Activated CD4-positive, alpha-beta T cell treated with anti-CD3 and anti-CD28 coated beads, Interleukin-2, amount 10 ng/mL, durations not matched to agents 7 days and 5 days (primary cell): ENCODE measurements at places on chromosomes 11 and 22.

DNA sequence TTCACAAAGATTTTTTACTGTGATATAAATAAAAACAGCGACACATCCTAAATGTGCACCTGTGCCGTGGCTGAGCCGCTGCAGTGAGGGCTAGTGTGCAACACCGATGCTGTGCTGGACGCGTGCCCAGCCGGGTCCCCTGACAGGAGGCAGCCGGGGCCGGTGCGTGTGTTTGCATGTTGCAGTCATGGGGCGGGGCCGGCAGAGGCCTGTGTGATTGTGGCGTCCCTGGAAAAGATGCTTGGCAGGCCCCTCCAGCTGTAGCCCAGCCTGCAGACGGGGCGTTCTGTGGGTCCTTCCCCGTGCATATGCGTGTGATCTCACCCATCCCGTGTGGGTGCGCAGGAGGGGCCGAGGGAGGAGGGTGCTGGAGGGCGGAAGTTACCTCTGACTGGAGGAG lies 30.6 kb downstream of the MUC6 start:
- no peak for DNase-seq

- no peak for DNase-seq
Measured at GRCh38 chr11:75240311-75241035, at the start of gene TPBGL. Gene TPBGL (plus strand): TSS chr11:75240774. CDS start chr11:75241050, 276 bp downstream.

DNA sequence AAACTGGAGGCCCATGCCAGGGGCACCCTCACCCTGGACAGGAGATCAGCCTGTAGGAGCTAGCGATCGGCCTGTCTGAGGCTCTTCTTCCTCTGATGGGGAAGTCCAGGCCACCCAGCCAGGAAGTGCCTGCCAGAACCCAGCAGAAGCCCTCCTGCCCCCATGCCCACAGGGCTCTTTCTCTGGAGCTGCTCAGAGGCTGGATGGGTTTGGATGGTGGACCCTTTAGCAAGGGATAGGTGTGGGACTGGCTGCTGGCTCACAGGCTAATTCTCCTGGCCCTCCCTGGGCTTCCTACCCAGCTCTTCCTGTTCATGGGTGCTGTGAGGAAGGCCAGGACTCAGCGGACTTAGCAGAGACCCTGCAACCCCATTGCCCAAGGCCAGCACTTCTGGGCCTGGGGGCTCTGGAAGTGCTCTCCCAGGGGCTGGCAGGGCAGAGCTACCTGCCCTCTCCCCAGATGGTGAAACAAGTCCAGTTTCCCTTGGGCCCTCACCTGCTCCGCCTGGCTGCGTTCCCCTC lies 7.6 kb downstream of the FXYD2 start:
- no peak for DNase-seq

DNA sequence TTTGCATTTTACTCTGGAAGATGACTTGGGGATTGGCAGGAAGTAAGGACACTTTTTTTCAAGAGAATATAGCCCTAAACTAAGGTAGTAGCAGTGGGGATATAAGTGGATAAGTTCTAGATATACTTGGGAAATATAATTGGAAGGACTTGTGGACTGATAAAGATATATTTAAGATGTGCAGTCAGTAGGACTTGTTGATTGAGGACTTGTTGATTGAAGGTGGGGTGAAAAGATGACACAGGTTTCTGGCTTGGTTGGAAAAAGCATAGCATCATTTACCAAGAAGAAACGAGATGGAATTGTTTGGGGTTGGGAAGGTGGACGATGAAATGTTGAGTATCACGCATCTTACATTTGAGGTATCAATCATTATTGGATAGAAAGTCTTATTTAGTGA lies 1.5 kb upstream of the TAF10 start:
- DNase-seq: no peak

DNA sequence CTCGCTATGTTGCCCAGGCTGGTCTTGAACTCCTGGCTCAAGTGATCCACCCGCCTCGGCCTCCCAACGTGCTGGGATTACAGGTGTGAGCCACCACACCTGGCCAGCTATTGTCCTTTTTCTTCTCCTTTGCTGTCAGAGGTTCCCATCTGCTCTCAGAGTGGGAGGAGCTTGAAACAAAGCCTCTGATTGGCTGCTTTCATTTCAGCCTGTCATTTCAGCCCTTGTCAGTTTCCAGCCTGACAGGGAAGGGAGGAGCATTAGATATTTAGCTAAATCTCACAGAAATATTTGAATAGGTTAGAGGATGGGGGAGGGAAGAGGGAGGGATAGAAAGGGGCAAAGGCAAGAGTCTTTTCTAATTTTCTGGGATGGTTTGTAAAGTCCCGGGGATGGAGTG lies 8.7 kb downstream of the SLC22A6 start:
- no peak for DNase-seq

GRCh38 chr11:69209421-69210309 lies 53.9 kb downstream of the SMIM38 start:
- no peak for DNase-seq

GRCh38 chr22:50102946-50103345 lies 13.1 kb downstream of the MOV10L1 start:
- no peak for DNase-seq

DNA sequence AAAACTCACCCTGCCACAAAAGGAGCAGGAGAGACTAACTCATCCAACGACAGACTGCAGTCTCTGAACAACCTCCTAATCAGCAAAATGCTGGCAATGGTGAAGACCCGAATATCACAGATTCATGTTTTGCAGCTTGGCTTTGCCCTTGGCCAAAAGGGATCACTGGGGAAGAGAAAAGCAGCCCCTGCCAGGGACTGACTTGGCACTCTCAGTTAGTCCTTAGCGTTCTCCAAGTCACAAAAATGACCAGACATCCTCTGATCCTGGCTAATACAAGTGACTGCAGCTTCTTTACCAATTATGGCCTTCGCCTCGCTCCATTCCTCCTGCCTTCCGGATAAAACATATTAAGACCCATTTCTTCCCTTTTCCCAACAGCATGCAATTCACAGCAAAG lies 22.4 kb upstream of the CHST1 start:
- DNase-seq: no peak

GRCh38 chr22:45678961-45679912 lies 7.6 kb downstream of the ATXN10 start:
- no peak for DNase-seq

- DNase-seq: no peak
Measured at GRCh38 chr22:46387748-46388147, 52.2 kb downstream of the TRMU start.

- no peak for DNase-seq
Measured at GRCh38 chr22:37880668-37881440, 25.2 kb upstream of the MICALL1 start.

- DNase-seq: no peak
Measured at GRCh38 chr22:25327018-25327755, 107.7 kb downstream of the CRYBB2 start.

DNA sequence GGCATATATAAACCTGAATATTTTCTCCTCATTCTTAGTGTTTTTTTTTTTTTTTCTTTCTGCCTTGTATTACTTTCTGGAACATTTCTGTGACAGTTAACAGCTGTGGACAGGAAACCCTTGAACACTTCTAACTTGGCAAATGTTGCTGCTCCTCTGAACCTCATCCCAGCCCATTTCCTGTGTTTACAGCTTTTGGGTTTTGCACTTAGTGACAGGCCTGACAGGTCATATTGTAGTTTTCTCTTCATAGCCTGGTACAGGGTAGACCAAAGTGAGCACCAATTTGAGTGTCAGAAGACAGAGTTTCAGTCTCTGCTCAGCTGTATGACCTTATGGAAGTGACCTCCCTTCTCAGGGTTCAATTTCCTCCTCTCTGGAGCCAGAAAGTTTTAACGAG lies 91.6 kb downstream of the STIM1 start:
- peak; percentile 84 for DNase-seq

DNA sequence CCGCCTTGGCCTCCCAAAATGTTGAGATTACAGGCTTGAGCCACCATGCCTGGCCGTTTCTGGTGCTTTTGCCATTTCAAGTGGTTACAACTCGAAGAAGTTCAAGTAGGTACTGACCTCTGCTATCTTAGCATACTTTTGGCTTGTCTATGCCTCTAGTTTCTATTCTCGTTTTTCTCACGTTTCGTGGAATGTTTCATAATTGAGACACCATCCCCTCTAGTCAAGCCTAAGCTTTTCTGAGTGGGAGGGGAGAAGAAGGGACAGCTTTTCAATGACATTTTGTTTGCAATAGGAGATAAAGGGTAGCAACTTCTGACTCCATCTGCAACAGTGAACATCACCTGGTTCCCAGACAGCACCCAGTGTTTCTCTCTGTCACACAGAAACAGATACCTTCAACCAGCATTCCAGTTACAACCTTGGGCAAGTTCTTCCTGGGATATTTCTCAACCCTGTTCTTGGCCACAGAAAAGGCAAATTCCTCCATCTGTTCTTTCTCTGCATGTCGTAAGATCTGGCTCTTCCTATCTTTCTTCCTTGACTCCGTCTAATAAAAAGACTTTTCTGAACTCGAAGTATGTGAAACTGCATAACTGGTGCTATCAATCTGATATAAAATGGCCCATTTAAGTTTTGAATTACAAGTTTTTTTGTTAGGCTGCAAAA lies 25.5 kb downstream of the DDI1 start:
- no peak for DNase-seq

- DNase-seq: peak; percentile 8
Measured at GRCh38 chr11:72969894-72970335, 155.7 kb downstream of the ATG16L2 start.

- no peak for DNase-seq
Measured at GRCh38 chr11:36177836-36178235, 111.4 kb downstream of the COMMD9 start.

DNA sequence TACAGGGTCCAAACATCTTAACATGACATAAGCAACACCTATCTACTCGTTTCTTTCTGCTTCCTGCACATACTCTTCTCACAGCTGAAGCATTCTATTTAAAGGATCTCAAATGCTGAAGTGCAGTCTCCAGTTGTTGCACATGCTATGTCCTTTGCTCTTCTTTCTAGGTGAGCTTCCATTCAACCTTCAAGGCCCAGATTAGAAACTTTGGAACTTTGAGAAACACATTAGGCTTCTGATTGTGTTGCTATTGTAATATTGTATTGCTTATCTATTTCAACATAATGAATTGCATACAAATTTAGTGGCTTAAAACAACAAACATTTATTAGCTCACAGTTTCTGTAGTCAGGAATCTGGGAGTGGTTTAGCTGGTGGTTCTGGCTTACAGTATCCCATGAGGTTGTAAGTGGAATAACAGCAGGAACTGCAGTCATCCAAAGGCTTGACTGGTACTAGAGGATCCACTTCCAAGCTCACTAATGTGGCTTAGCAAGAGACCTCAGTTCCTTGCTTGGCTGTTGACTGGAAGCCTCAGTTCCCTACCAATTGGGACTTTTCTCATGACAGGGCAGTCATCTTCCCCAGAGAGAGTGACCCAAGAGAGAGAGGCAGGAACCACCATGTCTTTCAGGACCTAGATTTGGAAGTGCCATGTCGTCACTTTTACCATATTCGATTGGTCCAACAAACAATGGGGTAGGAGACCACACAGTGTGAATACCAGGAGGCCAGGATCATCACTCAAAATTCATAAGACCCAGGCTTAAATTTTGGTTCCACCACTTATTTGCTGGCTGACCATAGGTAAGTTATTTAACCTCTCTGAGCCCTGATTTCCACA lies 27.2 kb upstream of the RASSF10 start:
- DNase-seq: no peak

- DNase-seq: no peak
Measured at GRCh38 chr11:9796266-9796665, 132.4 kb downstream of the SWAP70 start.

- DNase-seq: peak; percentile 12
Measured at GRCh38 chr11:31943056-31943780, 132.1 kb upstream of the PAX6 start.

DNA sequence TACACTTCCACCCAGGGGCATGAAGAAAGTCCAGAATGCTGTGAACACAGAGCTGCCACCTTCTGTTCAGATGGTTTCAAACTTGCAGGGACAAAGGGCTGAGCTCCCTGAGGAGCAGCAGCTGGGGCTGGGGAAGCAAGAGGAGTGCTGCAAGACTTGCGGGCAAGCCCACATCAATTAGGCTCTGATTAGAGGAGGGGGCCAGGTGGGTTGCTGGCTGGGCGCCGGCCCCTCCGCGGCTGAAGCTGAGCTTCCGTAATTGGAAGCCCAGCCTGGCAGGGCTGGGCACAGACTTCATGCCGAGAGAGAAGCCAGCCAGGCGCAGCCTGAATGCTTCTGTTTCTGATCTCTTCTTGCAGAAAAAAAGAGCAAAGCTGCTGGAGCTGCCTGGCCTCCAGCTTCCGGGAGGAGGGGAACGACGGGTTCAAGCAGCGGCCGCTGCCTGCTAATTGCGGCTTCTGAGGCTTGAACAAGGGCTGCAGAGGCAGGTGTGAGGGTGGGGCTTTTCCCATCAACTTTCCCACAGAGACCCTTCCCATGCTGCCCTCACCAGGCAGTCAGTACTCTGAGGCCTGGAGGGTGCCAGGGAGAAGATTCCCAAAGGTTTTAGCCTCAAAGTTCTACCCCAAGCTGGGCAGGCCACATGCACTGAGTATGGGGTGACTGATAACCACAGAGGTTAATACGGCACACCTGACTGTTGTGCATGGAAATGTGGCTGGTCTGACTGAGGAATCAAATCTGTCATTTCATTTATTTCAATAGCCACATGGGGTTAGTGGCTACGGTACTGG lies 91.1 kb upstream of the LMO1 start:
- no peak for DNase-seq

- DNase-seq: no peak
Measured at GRCh38 chr22:34493486-34493885, 572.5 kb upstream of the ISX start.

- no peak for DNase-seq
Measured at GRCh38 chr11:75836417-75836816, 21.4 kb downstream of the UVRAG start.

DNA sequence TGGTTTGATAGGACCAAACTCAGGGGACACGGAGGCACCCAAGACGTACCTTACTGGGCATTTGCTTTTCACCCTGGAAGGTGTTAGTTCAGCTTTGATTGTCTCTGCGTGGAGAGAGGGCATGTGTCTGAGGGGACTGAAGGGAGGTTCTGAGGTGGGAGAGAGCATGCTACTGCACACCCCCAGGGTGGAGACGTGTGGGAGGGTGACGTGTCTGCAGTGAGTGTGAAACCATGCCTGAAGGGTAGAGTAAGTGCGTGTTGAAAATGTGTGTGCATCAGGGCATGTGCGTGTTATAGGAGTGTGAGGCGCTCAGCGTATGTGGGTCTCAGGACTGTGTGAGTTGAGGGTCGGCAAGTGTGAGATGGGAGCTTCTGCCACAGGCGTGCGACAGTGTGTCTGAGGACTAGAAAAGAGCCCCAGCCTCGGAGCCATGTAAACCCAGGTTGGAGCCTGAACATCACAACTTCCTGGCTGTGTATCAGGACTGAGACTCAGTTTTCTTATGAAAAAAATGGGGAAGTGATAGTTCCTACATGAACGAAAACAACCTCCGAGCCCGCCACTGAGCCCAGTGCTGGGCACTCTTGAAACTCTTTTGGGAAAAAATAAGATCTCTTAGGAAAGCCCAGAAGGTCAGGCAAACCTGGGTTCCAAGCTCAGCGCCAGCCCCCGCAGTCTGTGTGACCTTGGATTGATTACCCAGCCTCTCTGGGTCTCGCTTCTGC lies 11.8 kb upstream of the KCNJ11 start:
- DNase-seq: no peak

GRCh38 chr22:39675947-39676346 lies 105.4 kb downstream of the CACNA1I start:
- DNase-seq: no peak

- DNase-seq: no peak
Measured at GRCh38 chr11:75147875-75148263, 3.0 kb upstream of the SLCO2B1 start.

GRCh38 chr11:46832511-46833214 lies 13.4 kb downstream of the CKAP5 start:
- DNase-seq: no peak

GRCh38 chr11:69640995-69641581 lies at the start of gene CCND1:
Gene CCND1 (plus strand): TSS chr11:69641156. CDS start chr11:69641314, 158 bp downstream.
- DNase-seq: no peak

GRCh38 chr11:109697140-109697843 lies 275.3 kb downstream of the C11orf87 start:
- DNase-seq: peak; percentile 22
